ENCODE measurements at places on chromosomes 6 and 20.

DNA sequence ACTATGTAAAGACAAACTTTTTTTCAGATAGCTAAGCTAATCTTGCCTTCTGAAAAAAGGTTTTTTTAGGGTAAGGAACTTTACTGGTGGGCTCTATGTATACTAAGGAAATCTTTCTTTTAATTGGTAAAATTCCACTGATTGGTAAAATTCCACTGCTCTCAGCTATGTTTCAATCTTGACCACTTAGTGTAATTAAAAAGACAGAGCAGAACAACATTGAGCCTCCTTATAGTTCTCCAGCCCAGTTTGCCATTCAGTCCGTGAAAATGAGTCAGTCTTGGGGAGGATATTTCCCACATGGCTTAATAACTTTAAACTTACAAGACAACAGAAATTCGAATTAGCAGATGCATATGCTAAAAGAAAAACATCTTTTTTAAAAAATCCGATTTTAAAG is 92.7 kb downstream of the EYA4 start:
- DNase-seq: no peak

DNA sequence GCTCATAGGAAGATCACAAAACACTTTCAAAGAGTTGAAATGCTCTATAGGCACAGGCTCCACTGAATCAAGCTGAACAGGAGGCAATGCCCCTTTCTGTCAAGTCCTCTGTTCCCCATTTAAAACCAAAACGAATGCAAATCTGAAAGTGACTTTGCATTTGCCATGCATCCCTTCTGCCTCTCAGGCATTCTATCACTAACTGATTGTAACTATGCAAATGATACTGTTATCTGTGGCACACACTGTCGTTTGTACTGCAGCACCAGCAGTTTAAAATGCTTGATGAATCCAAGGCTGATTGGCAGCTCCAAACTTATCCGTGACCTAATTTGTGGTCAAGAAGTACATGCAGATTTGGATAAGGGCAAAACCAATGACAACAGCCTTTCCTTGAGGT is 1067.5 kb upstream of the MAP3K7 start:
- DNase-seq: no peak

GRCh38 chr6:3918469-3918868 is 69.3 kb downstream of the FAM50B start:
- no peak for DNase-seq

DNA sequence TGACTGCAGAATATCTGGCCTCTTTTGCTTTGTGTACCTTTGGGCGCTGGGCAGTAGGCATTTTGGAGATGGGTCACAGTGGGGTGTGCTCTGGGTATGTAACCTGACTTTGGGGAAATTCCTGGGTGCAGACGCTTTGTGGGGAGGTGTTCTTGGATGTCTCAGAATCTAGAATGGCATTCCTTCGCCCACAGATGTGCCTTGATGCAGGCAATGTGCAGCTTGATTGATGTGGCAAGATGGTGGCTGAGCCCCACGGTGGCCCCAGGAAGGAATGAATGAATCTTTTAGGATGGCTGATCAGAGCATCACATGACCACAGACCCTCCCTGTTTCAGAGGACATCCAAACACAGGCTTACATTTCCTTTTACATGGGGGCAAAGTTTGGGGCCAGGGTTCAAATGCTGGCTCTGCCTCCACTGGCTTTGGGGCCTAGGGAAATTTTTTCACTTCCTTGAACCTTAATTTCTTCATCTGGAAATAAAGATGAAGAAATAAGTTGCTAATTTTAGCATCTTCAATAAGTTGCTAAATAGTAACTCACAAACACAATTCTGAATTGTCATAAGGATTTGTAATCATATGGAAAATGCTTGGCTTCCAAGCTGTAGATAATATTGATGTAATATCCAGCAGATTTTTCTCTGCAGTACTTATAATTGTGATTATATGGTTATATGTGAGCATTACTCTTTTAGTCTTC is 5.6 kb downstream of the PPP1R16B start:
- no peak for DNase-seq

DNA sequence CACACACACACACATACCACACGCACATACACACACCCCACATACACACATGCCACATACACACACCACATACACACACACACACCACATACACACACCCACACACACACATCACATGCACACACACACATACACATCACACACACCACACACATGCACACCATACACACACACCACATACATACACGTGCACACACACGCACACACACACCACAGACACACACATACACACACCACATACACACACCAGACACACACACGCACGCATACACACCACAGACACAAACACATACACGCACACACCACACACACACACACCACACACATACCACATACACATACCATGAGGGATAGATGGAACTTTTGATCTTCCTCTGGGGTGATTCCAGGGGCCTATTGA is 90.2 kb downstream of the DLGAP4 start:
- DNase-seq: no peak

- DNase-seq: no peak
Measured at GRCh38 chr20:2051946-2052345, 49.7 kb upstream of the STK35 start.
